Mucosa of gallbladder (tissue), 1 donor: ENCODE measurements at places on chromosomes 13 and 19. TPM values are rescaled to one million over a fixed set of nuclear protein-coding genes. Genes with fewer than 3 reads are reported as not detected.

DNA sequence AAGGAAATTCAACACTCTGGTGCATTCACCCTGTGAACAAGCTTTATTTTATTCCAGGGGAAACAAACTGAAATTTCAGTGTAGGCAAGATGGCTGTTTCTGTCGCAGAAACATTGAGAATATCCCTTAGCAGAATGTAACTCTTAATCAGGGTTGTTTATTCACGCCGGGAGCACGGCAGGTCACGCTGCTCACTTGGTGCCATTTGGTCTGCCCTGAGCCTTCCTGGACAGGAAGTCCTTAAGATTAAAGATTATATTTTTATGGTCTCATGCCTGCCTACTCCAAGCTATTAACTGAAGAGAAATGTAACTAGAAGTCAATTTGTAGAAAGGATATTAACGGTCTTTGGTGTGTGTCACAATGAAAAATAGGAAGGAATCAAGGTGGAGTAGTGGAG, 185.3 kb upstream of the ARGLU1 start:
- no peak for DNase-seq

DNA sequence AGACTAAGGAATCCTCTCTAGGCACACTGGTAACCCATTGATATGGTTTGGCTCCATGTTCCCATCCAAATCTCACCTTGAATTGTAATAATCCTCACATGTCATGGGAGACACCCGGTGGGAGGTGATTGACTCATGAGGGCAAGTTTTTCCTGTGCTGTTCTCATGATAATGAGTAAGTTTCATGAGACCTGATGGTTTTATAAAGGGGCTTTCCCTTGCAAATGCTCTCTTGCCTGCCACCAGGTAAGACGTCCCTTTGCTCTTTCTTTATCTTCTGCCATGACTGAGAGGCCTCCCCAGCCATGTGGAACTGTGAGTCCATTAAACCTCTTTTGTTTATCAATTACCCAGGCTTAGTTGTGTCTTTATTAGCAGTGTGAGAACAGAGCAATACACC, 81.4 kb upstream of the GPC6 start:
- DNase-seq = no peak

DNA sequence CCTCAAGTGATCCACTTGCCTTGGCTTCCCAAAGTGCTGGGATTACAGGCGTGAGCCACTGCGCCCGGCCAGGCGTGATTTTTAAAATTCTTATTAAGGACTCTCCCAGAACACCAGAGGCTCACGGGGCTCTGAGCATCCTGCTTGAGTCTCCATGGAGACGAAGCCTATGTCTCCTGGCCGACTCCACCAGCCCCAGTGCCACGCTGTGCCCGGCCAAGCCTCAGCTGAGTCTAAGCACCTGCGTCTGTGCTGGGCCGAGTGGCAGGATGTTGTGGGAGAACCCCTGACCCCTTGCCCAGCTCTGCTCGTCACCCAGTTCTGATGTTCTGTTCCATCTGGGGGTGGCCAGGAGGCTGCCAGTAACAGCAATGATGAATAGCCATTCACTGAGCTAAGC, 3.9 kb upstream of the CELF5 start:
- no peak for DNase-seq

DNA sequence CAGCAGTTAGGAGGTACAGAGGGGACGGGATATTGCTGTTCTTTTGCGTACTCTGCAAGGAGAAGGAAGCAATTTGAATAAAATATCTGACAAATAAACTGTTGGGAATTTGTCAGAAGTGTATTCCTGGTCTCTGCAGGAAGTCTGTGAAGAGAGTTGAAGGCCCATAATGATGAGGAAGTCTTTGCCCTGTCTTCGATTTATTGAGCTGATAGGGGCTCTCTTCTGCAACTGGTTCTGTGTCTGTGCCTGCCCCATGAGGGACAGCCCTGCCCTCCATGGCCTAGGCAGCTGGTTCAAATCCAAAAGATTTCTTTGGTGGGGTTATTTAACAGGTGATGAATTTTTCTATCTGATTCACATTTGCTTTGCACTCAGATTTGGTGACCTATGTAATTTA, 339.7 kb upstream of the EDNRB start:
- DNase-seq = no peak

DNA sequence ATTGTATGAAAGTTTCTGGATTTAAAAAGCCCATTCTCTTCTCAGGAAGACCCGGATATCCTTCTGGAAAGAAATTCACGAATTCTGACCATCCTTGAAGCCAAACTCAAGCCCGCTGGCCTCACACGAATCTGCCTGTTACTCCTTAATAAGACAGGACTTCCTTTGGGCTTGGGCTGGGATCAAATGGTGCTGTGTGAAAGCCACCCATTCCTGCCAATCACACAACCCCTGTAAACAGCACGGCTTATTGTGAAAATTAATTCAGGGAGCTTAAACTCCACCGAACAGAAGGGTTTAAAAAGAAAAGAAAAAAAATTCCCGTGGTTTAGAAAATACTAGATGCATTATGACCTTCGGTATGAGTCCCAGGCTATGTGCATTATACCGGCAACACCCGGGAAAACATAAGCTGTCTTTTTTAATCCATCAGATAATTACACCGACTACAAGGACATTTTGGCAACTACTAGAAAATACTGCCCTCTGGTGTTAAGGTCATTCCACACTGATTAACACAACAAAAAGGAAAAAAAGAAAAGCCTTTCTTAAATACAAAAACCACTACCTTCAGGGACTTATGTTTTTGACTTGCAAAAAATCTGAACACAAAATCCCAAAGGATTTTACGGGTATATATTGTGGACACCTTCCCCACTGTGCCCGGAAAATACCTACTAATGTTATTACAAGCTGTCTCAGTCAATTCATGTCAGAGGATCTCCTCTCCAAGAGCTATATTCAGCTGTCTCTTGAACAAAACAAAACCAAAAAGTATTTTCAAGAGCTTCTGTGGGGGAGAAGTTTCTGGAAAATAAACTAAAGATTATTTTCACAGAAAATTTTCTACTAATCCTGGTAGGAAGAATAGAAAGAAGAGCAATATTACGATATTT, 76.0 kb upstream of the LSM14A start:
- no peak for DNase-seq

DNA sequence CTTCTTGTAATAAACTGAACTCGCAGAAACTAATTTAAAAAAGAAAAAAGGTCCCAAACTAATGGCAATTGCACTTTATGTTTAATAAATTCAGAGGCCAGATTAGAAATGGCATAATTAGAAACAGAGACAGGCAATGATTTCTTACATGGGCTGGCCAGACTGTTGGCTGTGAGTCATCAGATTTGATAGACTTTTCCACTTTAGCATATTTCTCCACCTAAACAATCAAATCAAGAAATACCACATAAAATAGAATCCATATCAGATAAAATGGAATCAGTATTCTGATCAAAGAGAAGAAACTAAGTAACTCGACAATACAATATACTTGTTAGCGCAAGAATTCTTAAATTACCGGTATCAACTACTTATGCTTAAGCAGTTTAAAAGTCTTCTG, 29.0 kb downstream of the EXOSC8 start:
- no peak for DNase-seq

DNA sequence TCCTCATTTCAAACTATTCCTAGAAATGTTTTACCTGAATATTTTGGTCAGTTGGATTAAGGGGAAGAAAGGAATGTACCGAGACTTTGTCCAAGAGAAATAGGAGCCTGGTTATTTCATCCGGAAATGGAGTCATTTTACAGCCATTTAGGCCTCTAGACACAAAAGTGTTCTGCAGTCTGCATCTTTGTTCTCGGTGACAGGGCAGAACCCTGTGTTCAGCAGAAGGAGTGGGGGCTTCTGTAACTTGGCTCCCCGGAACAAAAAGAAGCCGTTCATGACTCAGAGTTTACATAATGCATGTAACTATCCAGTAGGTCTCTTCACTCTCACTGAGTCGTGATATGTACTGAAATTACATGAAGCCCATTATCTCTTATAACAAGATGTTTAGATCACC, 21.6 kb upstream of the FNDC3A start:
- DNase-seq = no peak

Gene RASGRP4
- total RNA-seq = 3.5 TPM

Gene SYT5
- total RNA-seq = not detected
